ENCODE measurements at places on chromosomes 4 and X. TPM values are rescaled to one million over a fixed set of nuclear protein-coding genes. Genes with fewer than 3 reads are reported as not detected.

Gene GC
- total RNA-seq: not detected

Gene STOX2
- 1.6 TPM for total RNA-seq

Gene PSAPL1
- total RNA-seq: not detected

Gene ARAP2
- total RNA-seq: 1.4 TPM

Gene GPRIN3
- total RNA-seq: 0.10 TPM

All from chondrocyte (in vitro differentiated cells).